ENCODE measurements at places on chromosomes 6 and 20.

DNA sequence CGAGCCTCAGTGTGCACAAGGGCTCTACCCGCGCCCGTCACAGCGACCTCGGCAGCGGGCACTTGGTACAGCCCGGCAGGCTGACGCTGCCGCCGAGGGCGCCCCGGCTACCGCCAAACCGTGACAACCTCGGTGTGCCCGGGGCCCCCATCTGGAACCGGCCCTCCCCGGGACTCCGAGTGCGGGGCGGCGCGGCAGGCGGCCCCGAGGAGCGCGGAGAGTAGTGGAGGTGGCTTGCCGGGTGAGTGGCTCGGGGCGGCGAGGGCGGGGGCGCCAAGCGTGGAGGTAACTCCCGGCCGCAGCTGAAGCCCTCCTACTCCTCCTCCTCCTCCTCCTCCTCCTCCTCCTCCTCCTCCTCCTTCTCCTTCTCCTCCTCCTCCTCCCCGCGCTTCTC is at the start of gene ISM1:
Gene ISM1, plus strand, starts transcription at position 371 of the 394 bp plus-strand sequence. CDS start 503 bp downstream, outside the sequence.
- no peak for DNase-seq

GRCh38 chr6:69217343-69217742 is 579.5 kb downstream of the LMBRD1 start:
- no peak for DNase-seq

- DNase-seq: no peak
Observed at GRCh38 chr6:139530561-139530960, 156.1 kb upstream of the CITED2 start.

DNA sequence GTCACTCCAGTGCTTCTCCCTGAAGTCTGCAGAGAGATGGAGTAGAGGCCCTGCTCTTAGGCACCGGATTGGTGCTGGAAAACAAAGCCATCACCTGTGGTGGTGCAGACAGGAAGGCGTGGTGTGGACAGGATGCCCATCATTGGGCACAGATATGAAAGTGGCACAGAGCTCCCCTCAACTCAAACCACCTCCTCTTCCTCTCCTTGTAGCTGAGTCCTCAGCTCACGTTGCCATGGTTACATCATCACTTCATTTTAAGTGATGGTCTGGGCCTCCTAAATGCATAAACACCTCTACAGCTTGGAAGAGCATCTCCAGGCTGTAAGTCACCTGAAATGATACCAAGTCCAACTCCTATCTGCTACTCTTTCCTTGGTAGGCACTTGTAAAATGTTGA is 8.0 kb upstream of the RTF2 start:
- DNase-seq: no peak

DNA sequence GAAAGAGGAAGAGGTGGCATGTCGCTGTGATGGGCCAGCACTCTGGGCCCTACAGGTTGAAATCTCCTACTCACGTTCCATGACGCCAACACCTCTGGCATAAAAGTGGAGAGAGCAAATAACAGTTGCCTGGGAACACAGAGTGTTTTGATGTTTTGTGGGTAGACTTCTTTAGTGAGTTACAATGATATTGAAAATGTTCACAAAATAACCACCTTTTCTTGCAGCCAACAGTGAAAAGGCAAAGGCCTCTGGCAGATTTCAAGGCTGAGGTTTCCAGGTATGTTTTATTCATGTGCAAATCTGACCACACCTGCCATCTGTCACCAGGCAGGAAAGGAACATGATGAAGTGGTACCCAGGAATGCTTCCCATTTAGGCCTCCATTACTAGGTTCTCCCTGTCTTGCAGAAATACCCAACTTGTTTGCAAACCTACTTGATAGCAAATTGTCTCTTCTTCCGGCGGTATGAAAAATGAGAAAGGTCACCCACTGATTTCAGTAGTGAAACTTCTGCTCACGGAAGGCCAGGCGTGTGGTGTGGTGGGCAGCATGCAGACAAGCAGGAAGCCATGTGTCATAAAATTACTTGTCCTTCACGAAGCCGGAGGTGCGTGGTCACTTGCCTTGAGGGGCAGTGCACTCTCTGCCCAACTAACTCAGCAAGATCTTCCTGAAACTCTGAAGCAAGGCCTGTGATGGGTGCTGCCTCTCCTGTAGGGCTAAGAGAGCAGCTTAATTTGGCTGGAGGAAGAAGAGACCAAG is 299.1 kb upstream of the PRDM1 start:
- DNase-seq: no peak

DNA sequence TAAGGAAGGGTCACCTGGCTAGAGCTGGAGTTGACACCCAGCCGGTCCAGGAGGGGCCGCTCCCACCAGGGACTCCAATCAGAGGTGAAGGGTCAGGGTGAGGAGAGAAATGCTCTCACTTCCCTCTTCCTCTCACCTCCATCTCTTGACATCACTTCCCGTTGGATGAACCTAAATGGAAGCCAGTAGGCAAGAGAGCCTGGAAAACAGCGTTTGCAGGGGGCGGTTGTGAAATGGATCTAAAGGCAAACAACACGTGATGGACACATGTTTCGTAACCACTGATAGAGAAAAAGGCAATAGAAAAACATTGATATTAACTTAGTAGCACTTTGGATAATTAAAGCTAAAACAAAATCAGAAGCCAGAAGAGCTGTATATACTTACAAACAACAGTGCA is 105.6 kb upstream of the FOXA2 start:
- no peak for DNase-seq

DNA sequence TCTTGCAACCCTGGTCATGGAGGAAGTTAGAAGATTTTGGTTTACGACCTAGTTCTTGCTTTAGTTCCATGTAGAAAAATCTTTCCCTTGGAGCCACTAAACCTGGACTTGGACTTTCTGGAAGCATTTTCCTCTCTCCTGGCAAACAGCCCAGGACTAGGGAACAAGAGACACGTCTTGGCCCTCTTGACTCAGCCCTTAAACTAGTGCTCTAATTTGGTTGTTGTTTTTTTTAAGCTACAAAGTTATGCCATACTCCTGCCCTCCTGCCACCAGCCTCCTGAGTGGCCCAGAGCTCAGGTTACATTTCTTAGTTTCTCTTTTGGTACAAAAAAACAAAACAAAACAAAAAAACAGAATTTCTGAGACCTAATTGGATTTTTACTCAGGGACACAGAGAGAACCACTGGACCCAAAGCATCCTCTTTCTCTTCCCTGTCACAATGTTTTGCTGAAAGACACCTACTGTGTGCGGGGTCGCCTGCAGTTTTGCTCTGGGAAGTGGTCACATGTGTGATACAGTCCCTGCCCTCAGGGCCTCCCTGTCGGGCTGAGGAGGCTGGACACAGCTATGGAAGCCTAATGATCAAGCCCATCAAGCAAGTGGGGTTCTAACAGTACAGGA is 32.3 kb upstream of the SCUBE3 start:
- DNase-seq: no peak

DNA sequence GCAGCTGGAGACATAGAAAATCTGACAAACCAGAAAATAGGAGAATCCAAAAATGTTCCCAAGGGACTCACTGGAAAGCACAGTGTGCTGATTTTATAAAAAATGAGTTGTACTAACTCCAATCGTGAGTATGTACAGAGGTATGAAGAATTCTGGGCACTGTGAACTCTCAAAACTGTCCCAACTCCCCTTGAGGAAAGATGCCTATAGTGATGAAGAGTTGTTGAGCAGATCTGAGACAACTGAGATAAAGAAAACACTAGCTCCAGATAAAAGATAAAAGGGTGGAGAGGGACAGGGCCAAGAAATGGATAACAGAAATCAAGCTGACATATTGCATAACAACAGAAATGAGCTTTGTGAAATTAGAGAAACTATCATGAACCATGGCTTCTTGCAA is 481.4 kb downstream of the MAFB start:
- no peak for DNase-seq
